ENCODE measurements at places on chromosomes 12 and 14.

- no peak for DNase-seq
These were observed 11.4 kb upstream of the CFAP54 start for GRCh38 chr12:96478011-96478410.

- DNase-seq, result no peak
These were observed 69.2 kb upstream of the PSMA6 start for GRCh38 chr14:35222872-35223466.

- DNase-seq, result no peak
These were observed 15.9 kb downstream of the RAB35 start for GRCh38 chr12:120100630-120101029.

DNA sequence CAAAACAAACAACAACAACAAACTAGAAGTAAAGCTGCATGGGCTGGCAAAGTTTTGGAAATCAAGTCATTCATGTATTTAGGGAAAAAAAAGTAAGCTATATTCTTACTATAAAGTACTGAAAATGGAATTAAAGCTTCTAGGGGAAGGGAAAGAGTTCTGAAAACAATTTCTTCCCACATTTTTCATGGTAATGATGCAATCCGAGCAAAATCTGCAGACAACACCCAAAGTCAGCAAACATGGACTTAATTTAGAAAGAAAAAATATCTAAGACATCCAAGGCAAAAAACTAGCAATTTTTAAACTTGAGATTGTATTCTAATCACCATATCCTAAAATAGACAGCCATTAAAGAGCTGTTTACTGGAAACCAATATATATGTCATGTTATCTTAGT, 86.3 kb downstream of the LRP6 start:
- DNase-seq, result no peak

DNA sequence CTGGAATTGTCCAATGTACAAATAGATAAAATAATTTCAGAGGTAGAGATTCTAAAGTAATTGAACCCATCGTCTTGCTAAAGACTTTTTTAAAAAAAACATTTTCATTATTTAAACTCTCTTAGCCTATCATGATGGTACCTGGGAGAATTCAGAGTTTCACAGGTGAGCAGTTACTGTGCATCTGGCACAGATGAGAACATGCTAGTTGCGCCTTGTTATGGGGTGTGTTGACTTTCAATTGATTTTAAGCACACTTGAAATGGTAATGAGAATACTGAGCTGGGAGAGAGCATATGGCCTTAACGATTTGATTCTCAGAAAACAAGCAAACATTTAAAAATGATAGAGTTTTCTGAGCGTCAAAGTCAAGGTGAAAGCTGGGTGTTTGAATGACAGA, 66.6 kb downstream of the FLRT2 start:
- no peak for DNase-seq

- DNase-seq, result no peak
These were observed 19.5 kb downstream of the KCNA5 start for GRCh38 chr12:5063149-5063548.

DNA sequence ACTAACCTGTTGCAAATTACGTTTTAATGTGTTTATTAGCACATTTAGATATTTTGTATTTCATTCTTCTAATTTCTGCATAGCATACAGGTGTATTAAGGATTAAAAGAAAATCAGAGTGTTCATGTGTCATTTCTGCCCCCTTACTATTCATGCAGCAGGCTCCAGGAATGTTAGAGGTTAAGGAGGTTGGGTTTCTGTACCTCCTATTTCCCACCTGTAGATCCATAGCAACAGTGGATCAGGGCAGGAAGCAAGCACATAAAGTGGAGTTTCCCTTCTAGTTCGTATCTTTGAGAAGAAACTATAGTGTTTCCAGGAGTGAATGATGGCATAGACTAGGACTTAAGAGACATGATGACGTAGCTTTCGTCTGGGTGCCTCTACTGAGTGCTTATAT, 18.9 kb downstream of the JKAMP start:
- no peak for DNase-seq

DNA sequence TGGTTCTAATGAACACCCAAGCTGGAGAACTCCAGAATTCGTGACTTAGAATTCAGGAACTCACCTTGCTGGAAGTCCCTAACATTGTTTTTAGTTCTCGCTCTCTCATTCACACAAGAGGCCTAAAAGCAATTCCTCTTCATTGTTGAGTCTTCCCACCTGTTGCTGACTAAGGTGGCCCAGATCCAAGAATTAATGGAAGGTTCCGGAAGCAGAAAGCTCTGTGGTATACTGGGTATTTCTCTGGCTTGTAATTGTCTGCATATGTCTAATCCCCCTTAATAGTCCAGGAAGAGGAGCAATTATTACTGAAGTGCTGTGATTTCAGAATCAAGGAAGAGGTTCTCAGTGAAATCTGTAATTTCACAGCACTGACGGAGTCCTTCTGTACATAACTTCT, 31.4 kb downstream of the TMEM233 start:
- DNase-seq, result no peak

DNA sequence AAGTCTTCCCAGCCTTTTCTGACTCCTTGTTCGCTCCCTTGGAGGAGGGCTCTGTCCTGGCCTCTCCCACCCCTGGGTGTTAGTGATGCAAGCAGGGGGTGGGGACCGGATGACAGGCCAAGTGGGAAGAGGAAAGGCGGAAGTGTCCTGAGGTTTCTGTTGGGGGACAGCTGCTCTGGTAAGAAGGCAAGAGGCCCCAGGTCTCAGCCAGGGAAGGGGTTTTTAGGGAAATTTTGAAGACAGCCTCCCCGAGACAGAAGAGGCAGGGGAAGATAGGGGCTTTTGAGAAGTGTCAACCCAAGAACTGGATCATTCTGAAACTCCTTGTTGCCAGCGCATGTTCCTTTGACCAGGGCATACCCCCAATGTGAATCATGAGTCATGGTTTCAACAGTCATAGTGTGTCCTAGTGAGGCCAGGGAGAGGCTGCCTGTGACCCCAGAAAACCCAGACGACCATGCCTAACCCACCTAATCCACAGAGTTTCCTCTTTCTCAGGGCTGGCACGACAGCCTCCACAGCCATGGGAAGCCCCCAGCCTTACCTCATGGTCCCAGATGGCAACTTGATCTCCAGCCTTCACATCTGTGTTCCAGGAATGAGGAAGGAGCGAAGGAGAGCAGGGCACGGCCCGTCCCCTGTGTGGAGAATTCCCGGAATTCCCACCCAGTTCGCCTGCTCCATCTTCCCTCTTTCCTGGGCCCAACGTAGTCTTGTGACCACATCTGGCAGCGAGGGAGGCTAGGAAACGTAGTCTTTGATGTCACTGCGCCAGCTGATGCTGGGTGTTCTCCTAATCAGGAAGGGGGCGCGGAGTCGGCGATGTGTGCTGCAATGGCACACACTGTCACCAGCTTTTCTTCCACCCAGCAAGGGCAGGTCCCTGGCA, 4.9 kb upstream of the GPR132 start:
- peak; percentile 61 for DNase-seq

- no peak for DNase-seq
These were observed 7.5 kb downstream of the CCDC88C start for GRCh38 chr14:91409928-91410718.

DNA sequence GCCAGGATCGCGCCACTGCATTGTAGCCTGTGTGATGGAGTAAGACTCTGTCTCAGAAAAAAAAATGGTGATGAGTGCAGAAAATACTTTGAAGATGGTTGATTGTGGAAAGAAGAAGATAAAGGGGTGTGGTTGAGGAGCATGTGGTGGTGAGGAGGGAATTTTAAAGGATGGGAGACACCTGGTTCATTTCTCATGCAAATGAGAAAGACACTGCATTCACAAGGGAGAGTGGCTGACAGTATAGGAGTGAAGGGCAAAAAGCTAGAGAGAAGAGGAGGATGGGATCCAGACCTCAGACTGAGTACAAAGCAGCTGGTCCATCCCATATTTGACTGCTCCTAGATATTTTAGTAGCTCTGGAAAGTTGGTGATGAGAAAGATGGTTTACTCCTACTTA, 206.0 kb downstream of the SNAPC1 start:
- no peak for DNase-seq

DNA sequence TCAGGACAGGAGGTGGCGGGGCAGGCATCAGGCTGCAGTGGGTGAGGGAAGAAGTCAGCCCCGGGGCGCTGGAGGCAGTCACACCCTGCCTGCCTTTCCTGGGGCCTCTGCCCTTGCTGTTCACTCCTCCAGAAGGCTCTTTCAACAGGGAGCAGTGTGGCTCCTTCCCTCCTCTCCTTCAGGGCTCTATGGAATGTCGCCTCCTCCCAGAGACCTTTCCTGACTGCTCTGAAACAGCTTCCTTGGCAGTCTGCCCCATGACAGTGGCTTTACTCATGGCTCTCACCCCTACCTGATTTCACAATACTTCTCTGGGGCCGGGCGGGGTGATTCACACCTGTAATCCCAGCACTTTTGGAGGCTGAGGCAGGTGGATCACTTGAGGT, 7.1 kb downstream of the RHOF start:
- peak; percentile 80 for DNase-seq

GRCh38 chr12:14621826-14622225, 54.1 kb upstream of the PLBD1 start:
- no peak for DNase-seq

GRCh38 chr12:4034921-4035320, 161.7 kb upstream of the PARP11 start:
- DNase-seq, result no peak

- no peak for DNase-seq
These were observed 49.2 kb upstream of the AEBP2 start for GRCh38 chr12:19390051-19390598.

- no peak for DNase-seq
These were observed 43.6 kb upstream of the KCNH5 start for GRCh38 chr14:63088865-63089264.

DNA sequence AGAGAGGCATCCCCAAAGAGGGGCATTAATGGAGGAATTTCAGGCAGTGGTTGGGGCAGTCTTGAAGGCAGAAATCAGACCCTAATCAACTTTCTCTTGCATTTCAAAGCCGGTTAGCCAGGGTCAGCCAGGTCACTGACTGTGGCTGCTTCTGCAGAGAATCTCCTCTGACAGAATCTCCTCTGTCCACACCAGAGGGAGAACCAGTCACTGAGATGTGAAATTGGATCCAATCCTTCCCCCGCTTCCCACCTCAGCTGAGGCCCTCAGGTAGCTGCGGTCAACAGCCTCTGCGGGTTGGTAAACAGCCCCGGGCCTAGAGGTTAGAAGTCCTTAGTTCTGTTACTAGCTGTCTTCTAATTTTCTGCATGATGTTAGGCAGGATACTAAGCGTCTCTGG, 39.8 kb upstream of the NUAK1 start:
- no peak for DNase-seq

- no peak for DNase-seq
These were observed 735.4 kb upstream of the TMEM132C start for GRCh38 chr12:127531542-127531941.

- no peak for DNase-seq
These were observed 291.3 kb downstream of the KCNC2 start for GRCh38 chr12:74918291-74918690.

DNA sequence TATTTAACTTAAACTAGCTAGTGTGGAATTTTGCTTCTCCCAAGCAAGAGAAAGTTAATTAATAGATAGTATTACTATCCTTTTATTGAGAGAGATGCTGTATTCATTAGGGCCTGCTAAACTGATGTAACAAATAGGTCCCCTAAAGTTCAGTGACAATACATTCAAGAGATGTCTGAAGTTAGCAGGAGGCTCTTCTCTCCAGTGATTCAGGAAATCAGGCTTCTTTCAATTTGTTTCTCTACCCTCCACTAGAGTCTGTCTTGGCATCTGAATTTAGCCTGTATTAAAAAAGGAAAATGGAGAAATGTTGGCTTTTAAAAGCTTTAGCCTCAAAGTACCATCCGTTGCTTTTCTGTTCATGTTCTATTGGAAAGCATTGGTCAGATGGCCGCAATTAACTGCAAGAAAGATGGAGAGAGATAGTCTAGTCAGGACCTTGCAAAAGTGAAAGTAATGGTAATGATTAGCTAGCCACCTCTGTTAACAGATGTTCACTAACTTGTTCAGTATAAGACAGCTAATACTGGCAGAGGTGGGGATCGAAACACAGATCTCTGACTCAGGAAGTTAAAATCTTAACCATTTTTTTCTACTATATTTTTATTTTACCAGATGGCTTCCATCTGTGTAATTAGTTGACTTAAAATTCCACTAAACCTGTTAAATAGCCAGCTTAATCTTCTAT, 786.8 kb downstream of the TMTC2 start:
- DNase-seq, result no peak

GRCh38 chr12:71589478-71589881, 74.2 kb downstream of the ZFC3H1 start:
- DNase-seq, result no peak

DNA sequence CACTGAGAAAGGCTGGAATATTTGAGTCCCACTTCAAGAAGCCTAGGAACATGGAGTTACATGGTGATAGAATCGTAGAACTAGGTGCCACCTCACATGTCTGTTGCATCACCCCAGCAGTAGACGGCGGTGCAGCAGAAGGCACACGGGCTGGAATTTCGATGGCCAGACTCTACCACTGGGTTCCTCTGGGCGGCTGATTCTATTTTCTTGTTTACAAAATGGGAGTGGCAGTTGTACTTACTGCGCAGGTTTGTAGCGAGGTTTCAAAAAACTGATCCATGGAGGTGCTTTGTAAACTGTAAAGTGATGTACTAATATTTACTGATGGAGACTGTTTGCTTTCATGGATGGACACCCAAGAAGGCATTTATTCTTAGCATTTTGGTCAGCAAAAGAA, 45.7 kb downstream of the WDR20 start:
- no peak for DNase-seq

DNA sequence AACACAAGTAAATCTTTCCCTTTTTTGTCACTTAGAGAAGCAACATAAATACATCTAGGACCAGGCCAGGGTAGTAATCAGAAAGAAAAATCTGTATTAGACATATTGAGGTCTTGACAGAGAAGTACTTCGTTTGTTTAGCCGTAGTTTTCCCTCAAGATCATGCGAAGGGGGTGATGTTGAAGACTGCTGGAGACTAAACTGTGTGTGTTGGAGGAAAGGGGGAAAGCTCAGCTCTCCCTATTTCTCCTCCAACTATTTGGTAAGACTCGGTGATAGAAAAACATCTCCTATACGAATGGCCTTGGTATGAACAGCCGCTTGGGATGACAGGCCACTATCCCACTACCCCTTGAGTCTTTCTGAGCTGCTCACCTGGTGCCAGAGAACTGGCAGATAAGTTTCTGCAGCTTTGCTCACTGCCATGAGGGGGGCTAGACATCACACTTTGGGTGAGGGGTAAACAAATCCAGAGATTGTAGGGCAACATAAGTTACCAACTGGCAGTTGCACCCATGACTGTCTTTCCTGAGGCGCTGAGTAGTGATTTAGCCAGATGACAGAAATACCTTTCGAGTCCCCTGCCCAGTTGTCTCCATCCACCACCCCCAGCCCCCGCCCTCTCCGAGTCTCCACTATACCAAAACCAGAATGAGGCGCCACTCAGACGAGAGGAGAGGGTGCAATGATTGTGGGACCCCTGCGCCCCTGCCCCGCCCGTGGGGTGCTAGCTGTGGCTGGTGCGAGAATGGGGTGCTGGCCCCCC, 685 bp downstream of the VAMP1 start:
- no peak for DNase-seq

- DNase-seq, result no peak
These were observed 40.0 kb upstream of the CAPRIN2 start for GRCh38 chr12:30794591-30795409.

- no peak for DNase-seq
These were observed 56.3 kb upstream of the GTF2A1 start for GRCh38 chr14:81277096-81277495.

GRCh38 chr12:108832730-108833354, 24.5 kb downstream of the SSH1 start:
- peak; percentile 36 for DNase-seq
